ENCODE measurements at places on chromosomes 11 and 22.

DNA sequence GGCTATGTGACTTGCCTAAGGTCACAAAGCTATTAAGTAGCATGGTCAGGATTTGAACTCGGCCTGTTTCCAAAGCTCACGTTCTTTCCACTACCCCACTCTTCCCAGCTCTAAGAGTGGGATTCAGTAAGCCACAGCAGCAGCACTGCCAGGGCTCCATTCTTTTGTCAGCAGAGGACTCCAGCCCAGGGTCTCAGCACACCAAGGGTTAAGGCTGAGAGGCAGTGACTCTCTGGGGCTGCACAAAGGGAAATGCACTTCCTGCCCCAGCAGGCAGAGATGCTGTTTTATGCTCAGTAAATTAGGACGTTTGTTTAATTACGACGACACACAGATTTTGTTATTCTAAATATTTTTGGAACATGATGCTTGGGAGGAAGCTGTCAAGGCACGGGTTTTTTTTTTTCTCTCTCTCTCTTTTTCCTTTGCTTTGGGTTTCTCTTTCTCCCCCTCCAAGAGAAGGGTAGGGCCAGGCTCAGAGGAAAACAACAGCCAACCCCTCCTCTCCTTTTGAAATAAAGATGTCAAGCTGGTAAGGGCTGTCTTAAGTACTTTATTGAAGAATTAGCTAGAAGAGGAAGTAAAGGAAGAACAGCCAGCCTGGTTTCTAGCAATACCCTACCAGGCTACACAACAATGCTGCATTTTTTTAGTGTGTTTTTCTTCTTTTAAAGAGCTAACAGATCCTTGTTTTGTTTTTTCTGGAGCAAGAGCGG, 2.8 kb downstream of the MYH9 start:
- no peak for DNase-seq

GRCh38 chr11:10746871-10747270, 4.2 kb upstream of the CTR9 start:
- no peak for DNase-seq

- no peak for DNase-seq
Observed at GRCh38 chr11:34773826-34774225, 142.4 kb downstream of the APIP start.

GRCh38 chr11:124793466-124794278, 6.5 kb downstream of the MSANTD2 start:
- no peak for DNase-seq

GRCh38 chr11:61887839-61888494, 3.4 kb downstream of the FADS3 start:
- no peak for DNase-seq

DNA sequence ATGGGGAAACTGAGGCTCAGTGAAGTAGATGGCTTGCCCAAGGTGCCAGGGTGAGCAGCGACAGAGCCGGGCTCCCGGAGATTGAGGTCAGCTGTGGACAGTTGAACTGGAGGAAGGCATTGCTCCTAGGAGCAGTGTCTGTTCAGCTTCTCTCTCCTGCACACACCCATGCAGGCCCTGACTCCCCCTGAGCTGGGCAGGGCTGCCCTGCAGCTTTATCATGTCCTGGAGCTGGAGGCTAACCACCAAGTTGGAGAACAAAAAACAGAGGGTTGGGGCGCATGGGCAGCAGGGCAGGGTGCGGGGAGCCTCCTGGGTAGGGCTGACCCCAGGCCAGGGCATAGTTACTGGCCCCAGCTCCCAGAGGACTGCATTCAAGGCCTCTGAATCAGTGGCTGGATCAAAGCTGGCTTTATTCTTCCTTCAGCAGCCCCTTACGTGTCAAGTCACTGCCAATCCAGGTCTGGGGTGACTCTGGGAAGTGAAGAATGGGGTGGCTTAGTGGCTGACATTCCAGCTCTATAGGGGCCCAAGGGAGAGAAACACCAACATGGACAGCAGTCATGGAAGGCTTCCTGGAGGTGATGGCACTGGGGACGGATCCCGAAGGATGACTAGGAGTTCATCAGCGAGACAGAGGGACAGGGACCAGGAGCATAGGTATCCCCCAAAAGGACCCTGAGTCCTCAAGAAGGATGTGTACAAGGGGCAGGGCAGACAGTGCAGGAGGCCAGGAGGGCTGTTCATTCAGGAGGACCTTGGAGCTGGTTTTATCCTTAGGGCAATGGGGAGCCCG, 83.8 kb downstream of the CACNA1I start:
- no peak for DNase-seq

GRCh38 chr11:127000981-127001380, 411 bp upstream of the KIRREL3 start:
- no peak for DNase-seq

DNA sequence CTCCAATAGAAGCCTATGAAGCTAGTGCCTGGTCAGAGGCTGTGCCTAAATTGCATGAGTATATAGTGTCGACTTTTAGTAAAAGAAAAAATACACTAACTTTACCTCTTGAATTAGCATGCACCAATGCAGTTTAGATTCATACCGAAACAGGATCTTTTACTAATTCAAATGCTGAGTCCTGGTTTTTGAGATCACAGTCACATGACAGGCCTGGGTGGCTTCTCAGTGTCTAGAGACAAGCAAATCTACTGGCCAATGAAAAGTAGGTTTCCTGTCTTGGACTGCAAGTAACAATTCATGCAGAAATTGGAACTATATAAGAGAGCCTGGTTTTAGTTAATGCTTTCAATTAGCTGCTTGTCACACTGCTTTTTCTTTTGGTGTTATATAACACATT, 7.2 kb downstream of the ARHGEF12 start:
- no peak for DNase-seq

- no peak for DNase-seq
Observed at GRCh38 chr11:19828382-19829108, 115.9 kb downstream of the NAV2 start.

GRCh38 chr22:17941471-17942406, 82.6 kb downstream of the MICAL3 start:
- no peak for DNase-seq

- DNase-seq = no peak
Observed at GRCh38 chr11:82790723-82791484, 57.2 kb upstream of the FAM181B start.

- no peak for DNase-seq
Observed at GRCh38 chr11:76250520-76251225, 44.4 kb upstream of the WNT11 start.

- no peak for DNase-seq
Observed at GRCh38 chr22:30721741-30722140, 27.1 kb downstream of the OSBP2 start.

DNA sequence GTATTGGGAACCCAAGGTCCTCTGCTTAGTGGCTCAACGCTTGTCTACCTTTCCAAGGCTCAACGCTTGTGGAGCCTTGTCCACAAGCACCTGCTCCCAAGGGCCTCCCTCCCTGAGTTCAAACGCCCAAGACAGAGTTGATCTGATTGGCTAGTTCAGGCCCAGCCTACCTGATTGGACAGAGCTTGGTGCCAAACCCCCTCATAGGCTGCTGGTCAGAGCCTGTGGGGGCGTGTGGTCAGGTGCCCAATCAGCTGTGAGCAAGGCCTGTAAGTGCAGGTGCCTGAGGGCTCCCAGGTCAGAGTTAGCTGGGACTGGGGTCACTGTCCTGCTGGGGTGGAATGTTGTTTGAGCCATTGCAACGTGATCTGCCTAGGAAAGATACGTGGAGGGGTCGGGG, 16.9 kb upstream of the TMPRSS6 start:
- no peak for DNase-seq

GRCh38 chr22:45997077-45997776, 20.3 kb upstream of the WNT7B start:
- no peak for DNase-seq

GRCh38 chr11:119810478-119811232, 81.7 kb upstream of the NECTIN1 start:
- no peak for DNase-seq

DNA sequence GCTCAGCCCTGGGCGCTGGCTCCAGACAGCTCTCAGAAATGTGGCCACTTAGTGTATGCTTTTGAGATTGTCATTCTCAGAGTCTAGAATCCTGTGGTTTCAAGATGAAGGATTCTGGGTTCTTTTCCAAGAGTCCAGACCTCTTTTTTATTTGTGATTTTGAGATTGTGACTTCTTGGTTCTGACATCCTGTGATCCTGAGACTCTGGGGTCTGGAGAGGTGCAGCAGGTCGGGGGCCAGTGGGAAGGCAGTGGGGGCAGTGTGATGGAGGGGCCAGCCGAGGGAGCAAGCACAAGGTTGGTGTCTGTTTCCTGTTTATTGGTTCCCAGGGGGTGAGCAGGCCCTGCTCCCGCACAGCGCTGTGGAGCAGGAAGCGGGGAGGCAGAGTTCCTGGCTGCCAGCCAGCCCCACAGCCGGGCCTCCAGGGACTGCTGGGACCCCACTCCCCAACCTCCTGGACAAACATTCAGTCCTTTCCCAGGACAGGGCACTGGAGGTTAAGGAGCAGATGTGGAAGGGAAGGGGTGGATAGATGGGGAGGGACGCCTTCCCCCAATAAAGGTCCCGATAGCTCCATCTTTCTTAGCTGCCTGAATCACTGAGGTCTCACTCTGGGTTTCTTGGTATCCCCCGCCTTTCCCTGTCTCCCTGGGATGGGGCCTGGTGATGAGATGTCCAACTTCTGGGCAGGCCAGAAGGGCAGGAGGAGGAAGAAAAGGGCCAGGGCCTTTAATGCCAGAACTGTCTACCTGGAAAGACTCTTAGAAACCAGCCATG, 13.7 kb downstream of the ARHGEF17 start:
- DNase-seq = no peak

- DNase-seq = no peak
Observed at GRCh38 chr11:16779436-16779835, 41.0 kb downstream of the C11orf58 start.

GRCh38 chr22:35335468-35335867, 35.8 kb downstream of the TOM1 start:
- no peak for DNase-seq

Measured in activated CD8-positive, alpha-beta memory T cell treated with anti-CD3 and anti-CD28 coated beads for 1 hour (primary cell).